NK-92 treated with Interleukin-12 subunit alpha and Interleukin-12 subunit beta, amount 100 ng/mL, for 24 hours (cell line): ENCODE measurements at places on chromosomes 6 and 20.

DNA sequence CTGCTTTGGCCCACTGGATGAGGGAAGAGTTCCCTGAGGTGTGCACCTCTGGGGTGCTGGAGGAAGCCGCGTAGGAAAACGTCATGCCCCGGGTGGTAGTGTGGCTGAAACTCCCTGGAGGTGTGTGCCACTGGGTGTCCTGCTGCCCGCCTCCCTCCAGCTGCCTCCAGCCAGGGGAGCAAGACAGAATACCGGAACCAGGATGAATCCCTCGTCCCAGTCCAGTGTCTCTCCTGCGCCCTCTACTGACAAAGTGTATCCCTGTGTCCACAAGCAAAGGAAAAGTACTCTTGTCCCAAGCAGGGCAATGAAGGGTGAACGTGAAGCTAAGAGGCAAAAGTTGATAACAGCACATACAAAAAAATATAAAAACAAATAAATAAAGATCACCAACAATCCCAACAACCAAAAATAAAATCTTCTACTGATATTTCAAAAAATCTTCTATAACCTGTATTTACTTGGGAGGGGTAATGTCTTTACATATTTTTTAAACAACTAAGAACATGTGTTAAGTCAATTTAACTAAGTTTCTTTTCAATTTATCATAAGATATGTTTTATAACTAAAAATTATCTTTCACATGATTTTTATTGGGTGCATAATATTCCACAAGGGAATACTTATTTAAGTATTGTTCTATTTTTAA lies 437.6 kb downstream of the MAFB start:
- no peak for DNase-seq

DNA sequence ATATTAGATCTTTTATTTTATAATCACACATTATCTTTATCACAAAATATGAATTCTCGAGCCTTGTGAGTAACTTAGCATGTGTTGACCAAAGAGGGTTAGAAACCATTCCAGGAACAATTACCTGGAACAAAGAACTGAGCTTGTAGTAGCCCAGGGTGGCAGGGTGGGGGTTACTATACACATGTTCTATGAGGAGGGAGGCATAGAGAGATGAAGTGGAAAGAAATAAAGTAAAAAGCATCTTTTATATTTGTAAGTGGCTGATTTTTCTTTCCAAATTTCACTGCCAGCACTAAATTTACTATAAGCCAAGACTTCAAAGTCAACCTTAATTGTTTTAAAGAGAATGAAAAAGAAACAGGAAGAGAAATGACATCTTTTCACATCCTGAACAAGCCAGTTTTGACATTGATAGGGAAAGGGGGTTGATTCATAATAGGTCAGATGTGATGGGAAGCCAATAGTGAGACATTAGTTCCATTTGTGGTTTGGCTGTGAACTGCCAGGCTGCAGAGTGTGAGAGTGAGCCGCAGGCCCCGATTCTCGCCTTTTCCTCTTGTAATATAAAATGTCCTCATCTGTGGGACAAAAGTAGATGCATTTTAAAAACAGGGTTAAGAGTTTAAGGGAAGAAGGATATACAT lies 52.7 kb upstream of the MYB start:
- peak; percentile 49 for DNase-seq

GRCh38 chr6:27472182-27472616 lies 706 bp downstream of the ZNF184 start:
- DNase-seq = peak; percentile 62

DNA sequence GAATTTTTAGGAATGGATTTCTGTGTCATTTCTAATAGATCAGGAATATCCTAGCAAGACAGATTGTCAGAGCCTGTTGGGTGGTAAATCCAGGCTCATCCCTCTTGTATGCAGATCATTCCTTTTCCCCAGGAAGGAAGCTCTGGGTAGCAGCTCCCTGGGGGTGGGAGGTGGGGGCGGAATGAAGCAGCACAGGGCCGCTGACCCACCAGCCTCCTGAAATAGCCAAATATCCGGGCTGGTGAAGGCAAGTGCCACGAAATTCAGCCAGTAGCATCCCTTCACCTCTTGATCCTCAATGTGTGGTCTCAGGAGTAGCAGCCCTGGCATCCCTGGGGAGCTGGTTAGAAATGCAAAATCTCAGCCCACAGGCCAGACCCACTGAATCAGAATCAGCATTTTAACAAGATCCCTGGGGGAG lies 256.9 kb downstream of the LRFN2 start:
- no peak for DNase-seq

- DNase-seq = no peak
Measured at GRCh38 chr6:110147870-110148269, 31.6 kb downstream of the WASF1 start.

- peak; percentile 67 for DNase-seq
Measured at GRCh38 chr6:150987371-150987828, 121.9 kb downstream of the MTHFD1L start.

DNA sequence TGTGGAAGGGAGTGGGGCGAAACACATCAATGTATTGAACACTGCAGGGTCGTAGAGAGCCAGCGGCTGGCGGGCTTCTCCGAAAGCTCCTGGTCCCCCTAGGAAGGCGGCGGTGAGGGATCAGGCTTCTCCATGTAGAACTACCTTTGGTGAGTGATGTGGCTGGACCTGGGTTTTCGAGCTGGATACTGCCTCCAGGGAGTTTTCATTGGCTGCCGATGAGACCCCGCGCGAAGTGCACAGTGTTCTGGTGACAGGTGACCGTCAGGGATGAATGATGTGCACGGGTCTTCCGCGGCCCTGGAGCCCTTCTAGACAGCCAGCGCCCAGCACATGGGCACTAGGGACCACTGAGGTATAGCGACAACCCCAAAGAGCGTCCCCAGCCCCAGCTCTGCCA lies 16.4 kb downstream of the ABT1 start:
- no peak for DNase-seq

DNA sequence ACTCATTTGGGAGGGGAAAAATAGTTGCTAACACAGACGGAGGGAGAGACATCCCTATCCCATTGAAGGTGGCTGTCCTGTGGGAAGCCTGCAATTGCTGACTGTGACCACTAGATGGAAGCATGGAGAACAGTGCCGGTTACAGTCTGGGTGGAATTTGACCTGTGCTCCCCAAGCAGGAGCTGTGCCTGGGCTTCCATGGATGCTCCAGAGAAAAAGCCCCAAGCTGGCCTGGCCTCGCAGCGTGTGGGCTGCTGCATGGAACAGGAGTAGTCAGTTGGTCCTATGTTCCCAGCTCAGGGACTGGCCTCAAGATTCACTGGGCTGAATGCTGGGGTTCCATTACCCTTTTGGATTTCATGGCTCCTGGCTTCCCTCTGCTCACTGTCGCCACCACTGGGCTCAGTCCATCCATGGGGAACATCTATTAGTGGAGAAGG lies 116.3 kb upstream of the CHD6 start:
- DNase-seq = no peak

GRCh38 chr20:24729896-24730605 lies 219.0 kb upstream of the CST7 start:
- no peak for DNase-seq

DNA sequence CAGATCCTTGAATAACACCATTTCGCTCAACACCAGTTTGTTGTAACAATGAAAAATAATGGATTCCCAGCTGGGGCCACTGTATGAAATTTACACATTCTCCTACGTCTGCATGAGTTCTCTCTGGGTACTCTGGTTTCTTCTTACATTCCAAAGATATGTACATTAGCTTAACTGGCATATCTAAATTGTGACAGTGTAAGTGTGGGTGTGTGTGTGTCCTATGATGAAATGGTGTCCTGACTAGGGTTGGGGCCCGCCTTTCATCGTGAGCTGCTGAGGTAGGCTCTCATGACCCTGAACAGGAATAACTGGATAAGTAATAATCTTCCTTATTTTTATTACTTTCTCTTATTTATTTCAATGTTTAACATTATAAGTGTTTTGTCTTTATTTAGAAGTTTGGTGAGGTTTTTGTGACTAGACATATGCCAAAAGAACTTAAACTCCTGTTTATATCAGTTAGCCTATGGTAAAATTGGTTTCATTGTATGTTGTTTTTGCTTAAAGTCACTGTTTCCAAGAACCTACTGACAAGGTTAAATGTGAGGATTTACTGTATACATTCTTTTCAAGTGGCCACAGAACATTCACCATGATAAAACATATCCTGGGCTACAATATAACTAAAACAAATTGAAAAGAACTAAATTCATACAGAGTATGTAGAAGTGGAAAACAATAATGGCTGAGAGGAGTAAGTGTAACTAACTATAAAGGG lies 42.4 kb downstream of the RBL1 start:
- DNase-seq = no peak

DNA sequence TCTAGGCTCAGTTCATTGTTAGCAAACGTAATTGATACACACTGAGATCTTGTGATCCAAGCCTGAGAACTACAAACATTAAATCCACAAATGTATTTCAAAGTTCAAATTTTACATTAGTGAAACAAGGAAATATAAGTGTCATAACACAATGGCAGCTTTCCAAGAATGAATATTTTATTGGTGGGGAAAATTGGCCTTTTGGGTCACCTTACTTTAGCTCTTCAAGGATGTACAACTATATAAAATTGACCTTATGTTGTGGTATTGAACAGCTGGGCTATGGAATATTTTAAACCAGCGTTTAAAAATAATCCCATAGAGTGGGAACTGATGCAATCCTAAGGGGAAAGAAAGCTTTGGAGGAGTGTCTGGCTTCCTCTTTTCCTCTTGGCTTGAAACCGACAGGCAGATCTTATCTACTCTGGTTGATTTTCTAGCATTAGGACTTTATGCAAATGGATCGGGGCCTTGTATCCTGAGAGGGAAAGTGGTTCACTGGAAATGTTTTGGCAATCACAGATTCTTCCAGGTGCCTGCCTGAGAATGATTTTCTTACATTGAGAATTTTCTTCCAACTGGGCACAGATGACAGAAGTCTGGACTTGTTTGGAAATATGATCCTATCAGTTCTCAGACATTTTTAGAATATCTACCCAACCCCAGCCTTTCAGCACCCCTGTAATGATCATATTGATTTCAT lies 184.8 kb upstream of the ECI2 start:
- DNase-seq = no peak
